NCI-H510A treated with DMSO at 0.1 percent for 48 hours (cell line): ENCODE measurements at places on chromosomes 7 and 10.

- no peak for DNase-seq
Measured at GRCh38 chr10:86580521-86580891, 58.9 kb upstream of the WAPL start.

GRCh38 chr10:29685506-29685905, 50.7 kb upstream of the SVIL start:
- DNase-seq = no peak

- DNase-seq = no peak
Measured at GRCh38 chr7:82313269-82313668, 130.3 kb downstream of the CACNA2D1 start.

DNA sequence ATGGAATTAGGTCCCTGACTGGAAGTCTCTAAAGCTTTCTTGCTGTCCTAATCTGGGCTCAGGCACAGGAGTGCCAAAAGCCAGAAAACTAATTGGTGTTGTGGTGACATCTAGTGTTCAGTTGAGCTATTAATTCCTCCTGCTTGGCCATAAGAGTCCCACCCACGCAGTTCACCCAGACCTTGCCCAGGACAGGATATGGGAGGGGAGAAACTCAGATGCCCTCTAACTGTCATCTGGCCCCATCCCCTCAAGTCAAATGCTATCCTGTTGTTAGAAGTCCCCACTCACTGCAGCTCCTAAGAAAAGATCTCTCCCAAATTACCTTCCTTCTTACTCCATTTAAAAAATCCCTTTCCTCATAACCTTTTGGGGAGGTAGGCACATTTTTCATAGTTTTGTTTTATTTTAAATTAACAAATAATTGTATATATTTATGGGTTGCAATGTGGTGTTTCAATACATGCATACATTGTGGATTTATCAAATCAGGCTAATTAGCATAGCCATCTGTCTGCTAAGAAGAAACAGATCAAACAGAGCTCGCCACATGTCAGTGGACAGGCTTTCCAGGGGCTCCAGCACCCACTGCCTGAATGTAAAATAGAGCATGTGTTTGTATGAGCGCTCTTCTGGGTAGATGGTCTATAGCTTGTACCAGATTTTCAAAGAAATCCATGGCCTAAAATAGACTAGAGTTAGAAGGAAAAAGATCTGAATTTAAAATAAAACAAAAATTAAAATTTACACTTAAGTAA, 84.0 kb downstream of the GSAP start:
- DNase-seq = peak; percentile 52

GRCh38 chr10:30434273-30435072, 489 bp downstream of the MAP3K8 start:
- peak; percentile 41 for DNase-seq

DNA sequence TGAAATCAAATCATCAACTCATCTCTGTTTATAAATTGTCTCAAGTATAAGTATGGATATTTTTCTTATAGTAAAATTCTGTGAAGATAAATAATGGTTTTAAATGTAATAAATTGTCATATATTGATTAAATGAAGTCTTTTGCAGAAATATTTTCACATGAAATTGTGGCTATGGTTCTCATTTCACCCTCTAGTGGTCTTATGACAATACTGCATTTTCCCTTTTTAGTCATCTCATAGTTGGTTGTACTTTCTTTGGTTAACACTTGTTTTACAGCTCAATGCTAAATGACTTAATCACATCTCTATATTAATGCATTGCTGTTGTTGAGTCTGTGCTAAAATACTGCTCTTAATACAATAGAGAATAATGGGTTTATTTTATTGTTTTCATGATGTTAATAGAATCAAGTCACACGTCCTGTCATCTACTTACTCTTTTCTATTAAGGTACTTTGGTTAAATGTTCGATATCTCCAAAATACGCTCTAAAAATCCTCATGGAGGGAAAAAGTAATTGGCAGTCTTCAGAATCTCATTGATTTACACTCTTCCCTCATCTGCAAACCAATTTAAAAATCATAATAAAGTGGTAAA, 38.0 kb upstream of the CACNA2D1 start:
- DNase-seq = peak; percentile 26

DNA sequence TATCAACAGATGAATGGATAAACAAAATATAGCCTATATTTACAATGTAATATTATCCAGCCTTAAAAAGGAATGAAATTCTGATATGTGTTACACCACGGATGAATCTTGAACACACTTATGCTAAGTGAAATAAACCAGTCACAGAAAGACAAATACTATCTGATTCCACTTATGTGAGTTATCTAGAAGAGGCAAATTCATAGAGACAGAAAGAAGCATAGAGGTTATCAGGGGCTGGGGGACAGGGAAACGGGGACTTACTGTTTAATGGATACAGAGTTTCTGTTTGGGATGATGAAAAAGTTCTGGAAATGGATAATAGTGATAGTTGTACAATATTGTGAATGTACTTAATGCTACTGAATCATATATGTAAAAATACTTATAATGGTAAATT, 329.9 kb downstream of the LRMDA start:
- DNase-seq = no peak

GRCh38 chr10:68223535-68224165, 8.3 kb downstream of the ATOH7 start:
- DNase-seq = no peak

DNA sequence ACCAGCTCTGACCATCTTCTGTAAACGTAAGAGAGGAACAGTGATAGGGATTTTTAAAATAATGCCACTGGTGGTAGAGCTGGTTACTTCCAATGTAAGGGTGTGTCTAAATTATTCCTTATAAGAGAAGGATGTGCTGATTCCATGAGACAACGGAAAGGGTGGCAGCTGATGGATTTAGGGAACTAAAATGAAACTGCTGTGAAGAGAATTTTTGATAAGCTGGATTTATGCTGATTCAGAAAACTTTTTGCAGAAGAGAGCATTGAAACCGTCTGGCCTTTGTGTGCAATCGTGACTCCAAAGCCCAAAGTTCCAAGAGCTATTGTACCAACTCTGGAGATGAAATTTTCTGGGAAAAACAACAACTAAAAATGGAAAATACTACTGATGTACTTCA, 301.0 kb downstream of the PRPF18 start:
- DNase-seq = no peak

DNA sequence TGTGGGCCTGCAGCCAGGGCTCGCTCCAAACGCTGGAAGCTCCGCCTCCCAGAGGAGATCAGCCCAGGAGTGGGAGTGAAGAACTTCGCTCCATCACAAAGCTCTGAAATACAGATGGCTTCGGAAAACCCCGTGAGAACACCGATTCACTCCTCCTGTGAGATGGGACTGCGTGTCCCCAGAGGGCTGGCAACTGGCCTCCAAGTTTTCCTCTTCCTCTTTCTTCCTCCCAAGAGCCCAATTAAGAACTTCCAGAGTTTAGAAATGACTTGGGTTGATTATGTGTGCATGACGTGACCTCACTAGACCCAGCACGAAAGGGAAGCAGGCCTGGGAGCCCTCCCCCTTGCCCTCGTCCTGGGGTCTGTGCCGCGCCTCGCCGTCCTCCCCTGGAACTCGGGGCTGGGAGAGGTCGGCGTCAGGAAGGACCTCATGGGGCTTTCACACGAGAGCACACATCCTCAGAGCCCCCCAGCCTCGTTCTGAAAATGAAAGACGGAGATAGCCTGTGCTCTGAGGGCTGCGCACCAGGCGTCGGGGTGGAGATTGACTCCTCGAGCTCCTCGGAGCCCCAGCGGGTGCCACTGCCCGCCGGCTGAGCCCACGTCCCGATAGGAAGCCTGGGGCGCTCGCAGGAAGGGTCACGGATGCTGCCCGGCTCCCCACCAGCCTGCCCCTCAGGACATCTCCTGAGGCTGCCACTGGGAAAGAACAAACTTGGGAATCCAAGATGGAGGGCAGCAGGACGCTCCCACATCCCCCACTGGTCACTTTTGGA, 37.8 kb downstream of the PTPRN2 start:
- peak; percentile 74 for DNase-seq

DNA sequence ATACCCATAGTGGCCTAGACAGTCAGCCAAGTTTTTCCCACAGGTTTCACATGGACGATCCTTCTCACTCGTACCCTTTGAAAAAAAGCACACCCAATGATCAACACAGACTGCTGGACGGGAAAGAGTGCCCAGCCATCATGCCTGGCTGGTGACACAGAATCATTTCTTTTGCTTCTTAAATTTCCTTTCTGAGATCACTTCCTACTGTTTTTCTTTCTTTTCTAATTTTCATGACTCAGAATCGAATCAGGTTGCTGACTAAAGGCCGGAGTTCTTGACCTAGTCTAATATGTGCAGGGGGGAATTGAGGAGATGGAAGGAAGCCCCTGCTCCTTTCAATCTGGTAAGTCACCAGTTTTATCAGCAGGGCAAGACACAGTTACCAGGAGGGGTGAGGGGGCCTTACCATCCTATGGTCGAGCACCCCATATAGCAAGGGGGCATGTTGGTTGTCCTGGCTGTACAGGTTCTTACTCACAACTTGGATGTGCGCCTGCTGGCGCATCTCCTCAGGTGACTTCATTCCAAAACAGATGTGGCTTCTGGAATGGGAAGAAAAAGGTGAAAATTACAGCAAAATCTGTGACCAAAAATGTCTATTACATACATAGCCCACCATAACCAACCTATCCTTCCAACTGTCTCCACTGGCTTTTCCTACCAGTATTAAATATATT, 3.5 kb downstream of the POLR3A start:
- no peak for DNase-seq

GRCh38 chr10:21532694-21533466, 1.2 kb upstream of the MLLT10 start:
- no peak for DNase-seq

DNA sequence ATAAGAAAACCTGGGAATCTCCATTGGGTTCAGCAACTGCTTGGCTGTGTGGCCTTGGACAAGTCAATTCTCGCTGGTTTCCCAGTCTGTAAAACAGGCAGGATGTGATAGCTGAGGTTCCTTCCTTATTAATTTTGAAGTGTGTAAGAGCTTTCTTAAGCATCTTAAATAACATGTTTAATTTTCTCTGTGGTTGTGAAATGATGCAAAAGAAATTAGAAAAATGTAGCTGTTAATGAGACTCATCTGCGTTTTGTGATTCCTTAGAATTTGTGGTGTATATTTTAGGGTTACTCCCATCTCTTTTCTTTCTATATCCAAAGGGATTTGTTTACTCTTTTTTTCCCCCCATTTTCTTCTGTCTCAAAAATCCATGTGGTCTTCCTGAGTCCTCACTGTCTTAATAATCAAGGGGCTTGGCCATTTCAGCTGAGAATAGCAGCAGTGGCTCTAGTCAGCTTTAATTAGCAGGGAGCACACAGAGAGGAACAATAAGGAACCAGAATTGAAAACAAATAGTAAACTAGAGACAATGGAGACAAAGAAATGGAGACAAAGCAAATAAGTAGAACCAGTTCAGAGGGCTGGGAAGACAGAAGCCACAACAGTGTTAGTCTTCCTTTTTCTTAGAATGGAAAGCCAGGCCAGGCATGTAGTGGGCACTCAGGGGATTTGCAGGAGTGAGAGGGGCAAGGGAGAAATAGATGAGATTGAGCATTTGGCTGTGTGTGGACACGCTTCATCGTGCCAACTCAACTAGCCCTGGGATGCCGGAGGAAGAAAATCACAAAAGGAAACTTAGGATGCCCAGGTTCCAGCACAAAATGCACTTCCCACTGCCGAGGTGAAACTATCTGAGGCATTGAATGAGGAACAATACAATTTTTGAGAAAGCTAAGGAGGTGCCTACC, 93.9 kb downstream of the CHN2 start:
- peak; percentile 72 for DNase-seq

GRCh38 chr7:33472348-33473025, 343.1 kb downstream of the BBS9 start:
- DNase-seq = no peak

DNA sequence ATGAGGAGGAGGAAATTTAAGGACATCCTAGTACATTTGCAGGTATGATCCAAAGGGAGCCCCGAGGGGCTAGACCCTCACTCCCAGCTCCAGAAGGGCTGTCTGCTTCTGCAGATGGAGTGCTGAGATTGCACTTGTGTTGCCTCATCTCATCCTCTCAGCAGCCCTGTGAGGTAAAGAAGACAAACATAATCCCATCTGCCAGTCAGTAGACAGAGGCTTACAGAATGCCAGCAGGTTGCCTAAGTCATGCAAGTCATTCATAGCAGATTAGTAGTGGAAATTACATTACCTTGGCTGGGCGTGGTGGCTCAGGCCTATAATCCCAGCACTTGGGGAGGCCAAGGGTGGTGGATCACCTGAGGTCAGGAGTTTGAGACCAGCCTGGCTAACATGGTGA, 45.4 kb downstream of the BLVRA start:
- DNase-seq = no peak

DNA sequence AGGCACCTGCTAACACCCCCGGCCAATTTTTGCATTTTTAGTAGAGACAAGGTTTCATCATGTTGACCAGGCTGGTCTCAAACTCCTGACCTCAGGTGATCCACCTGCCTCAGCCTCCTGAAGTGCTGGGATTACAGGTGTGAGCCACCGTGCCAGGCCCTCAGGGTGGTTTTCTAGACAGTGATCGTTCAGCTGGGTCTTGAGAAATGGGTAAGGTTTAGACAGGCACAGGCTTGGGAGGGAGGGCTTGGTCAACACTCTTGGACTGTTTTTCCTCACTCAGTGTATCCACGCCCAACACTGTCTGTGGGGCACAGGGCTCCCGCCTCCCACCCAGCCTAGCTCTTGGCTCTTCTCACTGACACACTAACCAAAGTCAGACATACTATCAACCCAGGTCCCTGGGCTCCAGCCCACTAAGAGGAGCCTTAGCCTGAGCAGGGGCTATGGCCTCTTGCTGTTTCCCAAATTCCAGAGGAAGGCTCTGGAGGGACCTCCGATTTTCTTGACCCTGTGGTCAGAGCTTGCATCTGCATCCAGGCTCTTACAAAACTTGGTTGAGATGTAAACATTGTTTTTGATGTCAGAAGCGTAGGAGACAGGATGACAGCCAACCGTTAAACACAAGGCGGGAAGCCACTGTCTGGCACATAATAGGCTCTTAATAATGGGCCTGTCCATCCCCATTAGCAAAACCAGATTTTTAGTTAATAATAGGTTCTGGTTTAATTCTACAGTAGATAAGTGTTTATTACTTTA, 143.9 kb downstream of the PRKAG2 start:
- no peak for DNase-seq

DNA sequence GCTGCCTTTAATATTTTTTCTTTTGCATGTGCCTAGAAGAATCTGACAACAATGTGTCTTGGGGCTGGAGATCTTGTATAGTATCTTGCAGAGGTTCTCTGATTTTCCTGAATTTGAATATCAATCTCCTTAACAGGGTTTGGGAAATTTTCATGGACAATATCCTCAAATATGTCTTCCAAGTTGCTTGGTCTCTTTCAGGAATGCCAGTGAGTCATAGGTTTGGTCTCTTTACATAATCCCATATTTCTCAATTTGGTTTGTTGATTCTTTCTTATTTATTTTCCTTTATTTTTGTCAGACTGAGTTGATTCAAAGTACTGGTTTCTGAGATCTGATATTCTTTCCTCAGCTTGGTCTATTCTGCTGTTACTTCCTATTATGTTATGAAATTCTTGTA, 208.7 kb upstream of the GLI3 start:
- DNase-seq = no peak

- peak; percentile 88 for DNase-seq
Measured at GRCh38 chr10:73781879-73782748, at the start of gene CHCHD1. TSS of gene CHCHD1 (plus strand) at chr10:73782048. CDS start at chr10:73782076, 28 bp downstream.
